ENCODE measurements at places on chromosomes 4 and X.

DNA sequence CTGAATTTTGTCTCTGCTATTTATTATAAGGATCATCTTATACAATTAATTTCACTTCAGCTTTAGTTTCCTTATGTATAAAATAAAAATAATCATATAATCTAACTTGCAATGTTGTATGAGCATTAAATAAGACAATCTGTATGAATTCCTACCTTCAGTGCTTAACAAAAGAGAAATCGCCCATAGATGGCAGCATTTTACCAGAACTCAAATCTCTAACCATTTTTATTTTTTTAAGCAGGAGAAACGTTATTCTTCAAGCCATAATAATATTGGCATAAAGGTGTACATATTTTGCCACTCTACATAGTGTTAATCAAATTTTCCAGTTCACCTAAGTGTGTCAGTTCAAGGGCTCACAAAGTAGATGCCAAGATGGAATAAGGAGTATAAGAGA, 78.8 kb downstream of the TMEM47 start:
- no peak for DNase-seq

GRCh38 chr4:150739591-150739990, 157.6 kb downstream of the MAB21L2 start:
- no peak for DNase-seq

- no peak for DNase-seq
Observed at GRCh38 chr4:168483811-168484210, 3.5 kb upstream of the DDX60L start.

GRCh38 chrX:35890699-35891098, 28.8 kb upstream of the CFAP47 start:
- no peak for DNase-seq

- DNase-seq, result no peak
Observed at GRCh38 chr4:8838296-8838960, 33.2 kb downstream of the HMX1 start.

DNA sequence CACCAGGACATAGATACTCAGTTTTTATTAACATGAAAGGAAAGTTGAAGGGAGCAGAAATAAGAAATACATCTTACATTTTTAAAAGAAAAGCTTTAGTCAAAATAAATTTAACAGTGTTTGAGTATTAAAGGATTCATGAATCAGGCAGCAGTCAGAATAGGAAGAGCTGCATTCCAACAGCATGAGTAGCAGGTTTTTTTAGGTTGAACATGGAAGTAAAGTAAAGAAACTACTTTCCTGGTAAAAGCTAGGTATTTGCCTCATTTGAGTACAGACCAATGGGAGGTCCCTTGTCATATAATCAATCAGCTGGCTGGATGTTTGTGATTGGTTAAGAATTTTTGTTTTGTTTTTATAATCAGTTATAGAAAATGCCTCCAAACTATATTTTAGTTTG, 645.9 kb upstream of the INTU start:
- DNase-seq, result no peak

DNA sequence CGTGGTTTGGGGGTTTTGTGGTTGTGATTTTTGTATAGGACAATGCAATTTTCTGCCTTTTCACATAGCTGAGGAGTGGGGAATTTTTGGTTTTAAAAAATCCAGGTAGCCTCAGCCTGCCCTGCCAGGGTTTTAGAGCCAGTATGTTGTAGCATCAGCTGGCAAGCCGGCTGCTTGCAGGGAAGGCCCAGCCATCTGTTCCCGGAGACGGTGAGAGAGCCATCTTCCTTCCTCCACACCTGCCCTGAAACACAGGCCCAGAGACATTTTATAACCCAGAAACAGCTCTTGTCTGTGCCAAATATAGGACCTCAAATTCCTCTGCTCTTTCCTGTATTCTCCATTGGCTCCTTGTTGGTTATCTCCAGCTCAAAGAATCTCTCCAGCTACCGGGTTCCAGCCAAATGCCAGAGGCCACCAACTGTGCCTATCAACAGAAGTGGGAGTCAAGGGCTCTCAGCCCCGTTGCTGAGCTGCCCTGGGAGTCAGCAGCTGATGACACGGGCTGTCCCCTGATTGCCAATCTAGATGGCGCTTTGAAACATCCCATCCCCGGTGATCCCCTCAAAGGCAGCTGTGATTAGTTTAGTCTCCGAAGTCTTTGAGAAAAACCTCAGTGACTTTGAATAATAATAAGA, 595.2 kb downstream of the MID1IP1 start:
- no peak for DNase-seq

DNA sequence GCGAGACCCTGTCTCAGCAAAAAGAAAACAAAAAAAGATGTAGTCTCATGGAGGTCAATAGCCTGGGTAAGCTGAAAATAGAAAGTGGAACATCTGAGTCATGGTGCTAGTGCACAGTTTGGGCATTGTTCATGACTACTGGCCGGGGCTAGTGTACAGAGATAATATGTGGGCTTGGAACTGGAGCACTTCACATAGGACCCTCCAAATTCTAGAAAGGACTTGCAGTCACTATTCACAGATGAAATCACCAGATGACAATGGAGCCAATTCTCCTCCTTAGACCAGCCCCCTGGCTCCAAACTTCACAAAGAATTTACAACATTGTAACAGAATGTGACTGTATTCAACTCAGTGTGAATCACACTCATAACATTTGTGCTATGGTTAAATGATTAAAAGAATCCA, 367.8 kb upstream of the SLC7A11 start:
- no peak for DNase-seq

GRCh38 chr4:6892190-6892908, 17.3 kb upstream of the TBC1D14 start:
- DNase-seq, result no peak
